ENCODE measurements at places on chromosomes 13 and 19. TPM values are rescaled to one million over a fixed set of nuclear protein-coding genes. Genes with fewer than 3 reads are reported as not detected.

DNA sequence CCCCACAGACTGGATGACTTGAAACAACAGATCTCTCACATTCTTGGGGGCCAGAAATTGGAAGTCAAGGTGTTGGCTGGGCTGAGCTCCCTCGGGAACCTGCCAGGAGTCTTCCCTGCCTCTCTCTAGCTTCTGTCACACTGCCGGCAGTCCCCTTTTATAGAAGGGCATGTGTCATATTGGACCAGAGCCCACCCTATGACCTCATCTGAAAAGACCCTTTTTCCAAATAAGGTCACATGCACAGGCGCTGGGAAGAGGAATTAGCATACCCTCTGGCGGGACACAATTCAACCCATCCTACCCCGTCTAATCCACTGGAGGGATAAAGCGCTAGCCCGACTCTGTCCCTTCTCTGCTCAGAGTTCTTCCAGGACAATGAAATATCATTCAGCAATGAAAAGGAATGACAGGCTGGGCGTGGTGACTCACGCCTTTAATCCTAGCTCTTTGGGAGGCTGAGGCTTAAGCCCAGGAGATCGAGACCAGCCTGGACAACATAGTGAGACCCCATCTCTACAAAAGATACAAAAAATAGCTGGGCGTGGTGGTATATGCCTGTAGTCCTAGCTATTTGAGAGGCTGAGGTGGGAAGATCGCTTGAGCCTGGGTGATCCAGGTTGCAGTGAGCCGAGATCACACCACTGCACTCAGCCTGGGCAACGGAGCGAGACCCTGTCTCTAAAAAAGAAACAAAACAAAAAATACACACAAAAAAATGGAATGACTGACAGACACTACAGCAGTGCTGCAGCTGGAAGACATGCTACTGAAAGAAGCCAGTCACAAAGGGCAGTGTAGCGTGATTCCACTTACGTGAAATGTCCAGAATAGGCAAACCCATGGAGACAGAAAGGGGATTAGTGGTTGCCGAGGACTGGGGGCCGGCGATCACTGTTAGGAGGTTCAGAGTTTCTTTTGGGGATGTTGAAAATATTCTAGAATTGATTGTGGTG lies 28.5 kb downstream of the MEIS3 start:
- DNase-seq, result no peak

DNA sequence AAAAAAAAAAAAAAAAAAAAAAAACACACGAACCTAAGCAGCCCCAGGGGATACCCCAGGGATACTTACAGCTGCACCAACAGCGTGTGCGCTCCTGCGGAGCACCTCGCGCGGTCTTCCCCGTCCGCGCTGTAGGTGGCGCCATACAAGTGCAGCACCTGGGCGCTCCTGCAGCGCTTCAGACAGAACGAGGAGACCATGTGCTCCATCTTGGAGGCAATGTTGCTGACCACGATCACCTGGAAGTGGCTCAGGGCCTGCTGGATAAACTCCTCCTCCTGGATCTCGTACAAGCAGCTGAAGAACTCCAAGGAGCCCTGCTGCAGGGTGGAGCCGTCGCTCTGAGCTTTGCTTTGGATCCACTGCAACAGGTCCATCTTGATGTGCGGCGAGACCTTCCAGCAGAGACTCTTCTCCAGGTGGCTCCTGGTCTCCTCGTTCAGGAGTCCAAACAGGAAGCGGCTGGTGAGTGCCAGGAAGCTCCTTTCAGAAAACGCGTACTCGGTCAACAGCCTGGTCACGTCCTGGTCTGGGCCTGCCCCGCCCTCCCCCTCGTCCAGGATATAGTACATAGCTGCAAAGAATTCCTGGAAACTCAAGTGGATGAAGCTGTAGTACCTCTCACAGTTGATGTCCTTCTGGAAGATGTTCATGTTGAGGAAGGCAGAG lies 14.5 kb downstream of the NLRP12 start:
- no peak for DNase-seq

GRCh38 chr13:84823528-84823927 lies 941.3 kb upstream of the SLITRK1 start:
- DNase-seq, result no peak

DNA sequence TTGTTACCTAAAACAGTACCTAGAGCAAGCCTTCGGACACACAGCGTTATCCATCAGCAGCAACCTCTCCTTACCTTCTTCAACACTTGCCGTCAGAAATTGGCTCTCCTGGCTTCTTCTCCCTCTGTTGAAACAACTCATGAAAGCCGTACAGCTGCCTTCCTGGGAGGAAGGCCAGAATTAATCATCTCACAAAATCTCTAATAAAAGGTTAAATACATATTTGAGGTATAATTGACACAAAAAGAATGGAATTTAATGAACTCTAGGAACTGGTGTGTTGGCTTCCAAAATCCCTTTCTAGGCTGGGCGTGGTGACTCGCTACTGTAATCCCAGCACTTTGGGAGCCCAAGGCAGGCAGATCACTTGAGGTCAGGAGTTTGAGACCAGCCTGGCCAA lies 37.3 kb upstream of the GTF2F2 start:
- DNase-seq, result peak; percentile 74

GRCh38 chr13:101120007-101120406 lies 296.3 kb downstream of the NALCN start:
- no peak for DNase-seq

DNA sequence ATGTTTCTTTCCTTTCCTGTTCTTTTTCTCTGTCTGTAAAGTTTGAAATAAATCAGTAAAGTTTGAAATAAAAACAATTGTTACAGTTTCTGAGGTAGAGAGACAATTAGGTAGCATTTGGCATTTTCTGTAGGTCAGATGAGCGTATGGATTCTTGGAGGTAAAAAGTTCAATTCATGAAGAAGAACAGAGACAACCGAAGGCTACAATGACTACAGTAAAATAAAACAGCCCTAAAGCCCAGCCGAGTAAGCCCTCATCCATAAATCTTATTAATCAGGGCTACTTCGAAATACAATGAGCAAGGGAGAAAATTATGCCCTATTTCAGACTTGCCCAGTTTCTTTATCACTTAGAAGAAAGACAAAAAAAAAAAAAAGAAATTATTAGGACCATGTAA lies 941.9 kb upstream of the SLC10A2 start:
- DNase-seq, result no peak

GRCh38 chr13:74438901-74439300 lies 304.7 kb upstream of the KLF12 start:
- no peak for DNase-seq

DNA sequence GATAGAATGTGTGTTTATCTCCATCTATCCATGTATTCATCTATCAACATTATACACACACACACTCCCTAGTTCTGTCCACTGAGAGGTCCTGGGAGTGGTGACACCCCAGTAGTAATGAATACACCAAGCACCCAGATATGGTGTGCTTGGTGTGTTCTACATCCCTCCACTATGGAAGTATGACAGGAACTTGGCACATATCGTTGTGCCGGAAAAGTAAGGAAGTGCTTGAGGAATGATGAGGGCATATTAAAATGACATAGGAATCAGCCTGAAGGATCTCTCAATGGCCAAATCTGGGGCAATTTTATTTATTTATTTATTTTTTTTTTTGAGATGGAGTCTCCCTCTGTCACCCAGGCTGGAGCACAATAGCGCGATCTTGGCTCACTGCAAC lies 28.3 kb upstream of the FBXO17 start:
- DNase-seq, result no peak

ESD gene
- 77.8 TPM for total RNA-seq

GRCh38 chr13:18943721-18944391 lies 237.8 kb downstream of the TUBA3C start:
- no peak for DNase-seq

GRCh38 chr19:12967907-12968306 lies 1.5 kb upstream of the DAND5 start:
- DNase-seq, result peak; percentile 66

RGL3 gene
- 0.24 TPM for total RNA-seq

DNA sequence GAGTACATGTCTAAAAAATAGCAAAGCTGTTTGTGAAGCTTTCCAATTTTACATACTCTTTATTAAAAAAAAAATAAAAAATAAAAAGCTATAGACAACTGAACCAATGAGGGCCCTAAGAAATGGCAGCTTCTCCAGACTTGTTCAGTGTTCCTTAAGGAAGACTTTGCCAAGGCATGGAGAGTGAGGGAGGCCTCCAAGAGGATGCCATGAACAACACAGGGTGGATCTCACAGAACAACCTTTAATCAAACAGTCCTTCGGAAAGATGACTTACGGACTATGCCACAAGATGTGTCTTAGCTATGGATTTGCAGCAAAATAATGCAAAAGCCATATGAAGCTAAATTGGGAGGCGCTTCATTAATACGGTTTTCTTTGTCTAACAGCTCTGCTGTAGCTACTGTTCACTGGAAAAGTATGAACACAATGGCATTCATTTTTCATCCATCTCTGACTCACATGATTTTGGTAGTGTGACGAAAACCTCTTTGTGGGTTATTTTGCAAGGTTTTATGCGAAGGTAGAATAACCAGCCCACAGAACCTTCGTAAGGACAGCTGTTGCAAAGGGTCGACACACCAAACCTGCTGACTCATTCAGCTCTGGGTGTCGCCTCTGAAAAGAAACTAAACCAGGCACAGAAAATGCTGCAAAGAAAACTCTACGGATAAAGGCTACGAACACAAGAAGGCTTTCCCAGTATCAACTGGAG lies 27.7 kb downstream of the EFNB2 start:
- peak; percentile 97 for DNase-seq

OR7D4 gene
- total RNA-seq, result not detected

DNA sequence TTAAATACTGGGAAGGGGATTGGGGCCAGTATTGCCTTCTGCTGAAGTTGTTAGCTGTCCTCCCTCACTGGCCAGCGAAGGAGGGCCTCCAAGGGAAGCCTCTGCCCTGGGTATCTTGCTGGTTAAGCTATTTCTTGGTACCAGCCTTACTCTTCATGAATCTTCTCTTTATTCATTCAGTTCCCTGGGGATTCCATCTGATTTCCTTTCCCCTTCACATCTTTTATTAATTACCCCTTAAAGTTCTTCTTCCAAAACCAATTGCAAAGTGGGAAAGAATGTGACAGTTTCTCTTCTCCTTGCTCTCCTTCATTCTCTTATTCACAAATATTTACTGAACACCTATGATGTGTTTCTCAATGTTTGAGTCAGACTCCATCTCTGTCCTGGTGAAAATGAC lies 36.7 kb upstream of the STK24 start:
- no peak for DNase-seq

DNA sequence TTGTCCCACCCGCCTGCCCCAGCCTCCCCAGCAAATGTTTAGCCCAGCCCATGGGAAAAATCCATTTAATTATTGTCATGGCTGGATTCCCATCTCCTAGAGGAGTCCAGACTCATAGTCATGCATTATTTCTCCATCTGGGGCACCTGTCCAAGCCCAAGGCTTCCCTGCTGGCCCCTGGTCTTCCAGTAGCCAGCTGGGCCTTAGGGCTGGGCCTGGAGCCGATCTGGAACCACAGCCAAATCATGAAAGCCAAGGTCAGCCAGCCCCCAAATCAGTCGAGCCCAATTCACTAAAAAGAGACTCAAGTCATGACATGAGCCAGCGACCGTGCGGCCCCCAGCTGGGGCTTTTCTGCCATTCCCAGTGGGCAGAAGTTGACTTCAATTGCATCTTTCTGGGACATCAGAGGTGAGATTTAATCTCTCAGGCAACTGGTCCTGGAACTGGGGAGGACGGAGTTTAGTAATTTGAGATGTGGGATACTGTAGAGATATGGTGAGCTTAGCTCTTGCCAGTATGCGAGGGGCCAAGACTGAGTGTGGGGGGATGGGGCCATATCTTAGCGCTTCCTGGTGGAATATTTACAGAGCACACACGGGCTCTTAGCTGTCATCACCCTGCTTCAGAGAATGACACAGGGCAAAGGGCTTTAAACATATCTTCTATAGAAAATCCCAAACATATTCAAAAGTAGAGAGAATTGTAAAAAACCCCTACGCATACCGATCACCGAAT lies 9.4 kb upstream of the PGLYRP2 start:
- no peak for DNase-seq

ADPRHL1 gene
- 1.2 TPM for total RNA-seq

DNA sequence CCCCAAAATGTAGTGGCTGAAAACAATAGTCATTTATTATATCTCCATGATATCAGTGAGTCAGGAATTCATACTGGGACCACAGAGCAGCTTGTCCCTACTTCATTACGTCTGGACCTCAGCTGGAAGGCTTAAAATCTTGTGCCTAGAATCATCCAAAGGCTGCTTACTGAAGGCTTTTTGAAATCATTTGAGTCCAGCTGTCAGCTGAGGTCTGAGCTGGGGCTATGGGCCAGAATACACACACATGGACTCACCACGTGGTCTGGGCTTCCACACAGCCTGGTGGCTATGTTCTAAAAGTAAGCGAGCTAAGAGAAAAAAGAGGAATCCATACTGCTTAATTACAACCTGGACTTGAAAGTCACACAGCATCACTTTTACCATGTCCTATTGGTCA lies 209.2 kb downstream of the KCTD12 start:
- DNase-seq, result no peak

PRR19 gene
- total RNA-seq, result 1.0 TPM

FRY gene
- 23.0 TPM for total RNA-seq

DNA sequence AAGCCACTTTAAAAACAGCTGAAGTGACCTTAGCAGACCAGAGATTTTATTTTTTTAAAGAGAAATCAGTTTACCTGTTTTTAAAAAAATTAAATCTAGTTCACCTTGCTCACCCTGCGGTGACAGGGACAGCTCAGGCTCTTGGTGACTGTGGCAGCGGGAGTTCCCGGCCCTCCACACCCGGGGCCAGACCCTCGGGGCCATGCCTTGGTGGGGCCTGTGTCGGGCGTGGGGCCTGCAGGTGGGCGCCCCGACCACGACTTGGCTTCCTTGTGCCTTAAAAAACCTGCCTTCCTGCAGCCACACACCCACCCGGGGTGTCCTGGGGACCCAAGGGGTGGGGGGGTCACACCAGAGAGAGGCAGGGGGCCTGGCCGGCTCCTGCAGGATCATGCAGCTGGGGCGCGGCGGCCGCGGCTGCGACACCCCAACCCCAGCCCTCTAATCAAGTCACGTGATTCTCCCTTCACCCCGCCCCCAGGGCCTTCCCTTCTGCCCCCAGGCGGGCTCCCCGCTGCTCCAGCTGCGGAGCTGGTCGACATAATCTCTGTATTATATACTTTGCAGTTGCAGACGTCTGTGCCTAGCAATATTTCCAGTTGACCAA lies 10.8 kb downstream of the PLPPR3 start:
- no peak for DNase-seq

DNA sequence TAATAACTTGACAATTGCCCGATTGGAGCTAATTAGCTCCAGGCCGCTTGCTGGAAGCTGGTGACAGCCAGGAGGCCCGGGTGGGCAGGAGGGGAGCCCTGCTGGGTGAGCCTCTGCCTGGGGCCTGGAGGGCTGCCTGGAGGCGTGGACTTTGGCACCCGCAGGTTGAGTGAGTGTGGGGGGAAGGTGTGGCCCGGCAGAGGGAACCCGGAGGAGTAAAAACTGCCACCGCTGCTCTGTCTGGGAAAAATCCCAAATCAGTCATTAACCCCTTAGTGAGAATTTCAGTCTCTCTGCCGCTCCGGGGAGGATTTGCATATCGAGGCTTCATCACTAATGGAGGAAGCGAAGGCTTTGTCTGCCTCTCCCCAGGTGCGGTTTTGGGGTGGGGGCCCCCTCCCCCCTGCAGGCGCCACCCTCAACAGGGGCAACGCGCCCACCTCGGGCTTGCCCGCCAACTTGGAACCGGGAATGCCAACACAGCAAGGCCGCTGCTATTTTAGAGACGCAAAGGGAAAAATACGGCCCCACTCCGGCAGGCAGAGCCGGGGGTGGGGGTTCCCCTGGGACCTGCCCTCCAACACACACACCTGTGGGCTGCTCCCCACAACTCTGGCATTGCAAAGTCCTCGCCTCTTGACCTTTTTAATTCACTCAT lies 6.2 kb downstream of the EFNA2 start:
- DNase-seq, result no peak

RNF113B gene
- total RNA-seq, result not detected
